SIG-M5 (cell line): ENCODE measurements at places on chromosomes 7 and 10.
A peak's percentile ranks its signal among the peaks of the same experiment; 100 is the strongest.

GRCh38 chr10:89646889-89647657, 2.0 kb upstream of the PANK1 start:
- DNase-seq = no peak

GRCh38 chr10:44986179-44986578, 7.6 kb upstream of the DEPP1 start:
- DNase-seq = no peak

DNA sequence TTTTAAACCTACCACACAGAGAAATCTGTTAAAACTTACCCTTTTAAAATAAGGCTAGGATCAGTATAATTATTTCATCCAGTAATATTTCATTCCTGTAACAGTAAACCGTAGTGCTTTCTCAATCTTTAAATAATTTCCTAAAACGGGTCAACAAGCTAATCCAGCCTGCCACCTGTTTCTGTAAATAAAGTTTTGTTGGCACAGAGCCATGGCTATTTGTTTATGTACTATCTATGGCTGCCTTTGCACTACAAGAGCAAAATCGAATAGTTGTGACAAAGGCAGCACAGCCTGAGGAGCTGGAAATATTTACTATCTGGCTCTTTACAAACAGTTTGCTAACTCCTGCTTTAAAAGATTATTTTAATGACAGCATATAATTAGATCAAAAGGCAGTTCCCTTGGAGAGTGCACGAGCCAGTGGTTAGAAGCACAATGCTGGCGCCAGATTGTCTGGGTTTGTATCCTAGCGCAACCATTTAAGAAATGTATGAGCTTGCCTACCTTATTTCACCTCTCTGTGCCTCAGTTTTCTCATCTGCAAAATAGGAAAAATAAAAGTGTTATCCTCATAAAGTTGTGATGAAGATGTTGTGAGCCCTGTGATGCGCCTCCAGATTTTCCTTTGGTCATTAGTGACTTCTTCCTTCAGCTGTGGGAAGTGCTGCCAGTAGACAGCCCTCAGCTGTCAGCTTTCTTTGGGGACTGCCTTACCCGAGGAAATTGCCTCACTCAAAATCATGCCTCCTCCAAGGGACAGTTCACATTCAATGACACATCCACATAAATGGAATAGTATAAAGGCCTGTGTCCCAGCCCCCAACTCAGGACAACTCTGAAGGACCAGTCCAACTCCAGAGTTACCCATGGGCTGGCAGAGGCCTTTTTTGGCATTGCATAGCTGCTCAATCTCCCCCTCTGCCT, 11.8 kb upstream of the MIOS start:
- no peak for DNase-seq

GRCh38 chr7:43677864-43678263, 51.5 kb downstream of the COA1 start:
- no peak for DNase-seq

GRCh38 chr7:76281706-76282343, 20.6 kb upstream of the HSPB1 start:
- DNase-seq = no peak

DNA sequence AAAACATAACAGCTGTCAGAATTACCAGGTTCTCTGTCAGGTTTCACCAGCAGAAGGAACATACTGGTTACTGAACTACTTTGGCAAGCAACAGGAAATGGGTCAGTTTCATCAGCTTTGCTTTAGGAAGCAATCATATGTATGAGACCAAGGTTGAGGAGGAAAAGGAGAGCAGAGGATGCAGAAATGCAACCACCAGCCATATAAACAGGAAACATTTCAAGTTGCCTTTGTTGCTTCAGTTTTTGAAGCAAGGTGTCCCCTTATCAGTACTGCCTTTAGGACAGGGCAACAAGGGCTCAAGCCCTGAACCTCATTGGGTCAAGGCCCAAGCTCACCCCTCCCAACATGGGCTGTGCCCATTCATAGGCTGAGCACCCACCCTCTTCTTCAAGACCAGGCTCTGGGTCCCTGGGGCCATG, 10.2 kb downstream of the HIPK2 start:
- no peak for DNase-seq

- DNase-seq = no peak
Measured at GRCh38 chr10:112813866-112814591, 136.0 kb upstream of the TCF7L2 start.

DNA sequence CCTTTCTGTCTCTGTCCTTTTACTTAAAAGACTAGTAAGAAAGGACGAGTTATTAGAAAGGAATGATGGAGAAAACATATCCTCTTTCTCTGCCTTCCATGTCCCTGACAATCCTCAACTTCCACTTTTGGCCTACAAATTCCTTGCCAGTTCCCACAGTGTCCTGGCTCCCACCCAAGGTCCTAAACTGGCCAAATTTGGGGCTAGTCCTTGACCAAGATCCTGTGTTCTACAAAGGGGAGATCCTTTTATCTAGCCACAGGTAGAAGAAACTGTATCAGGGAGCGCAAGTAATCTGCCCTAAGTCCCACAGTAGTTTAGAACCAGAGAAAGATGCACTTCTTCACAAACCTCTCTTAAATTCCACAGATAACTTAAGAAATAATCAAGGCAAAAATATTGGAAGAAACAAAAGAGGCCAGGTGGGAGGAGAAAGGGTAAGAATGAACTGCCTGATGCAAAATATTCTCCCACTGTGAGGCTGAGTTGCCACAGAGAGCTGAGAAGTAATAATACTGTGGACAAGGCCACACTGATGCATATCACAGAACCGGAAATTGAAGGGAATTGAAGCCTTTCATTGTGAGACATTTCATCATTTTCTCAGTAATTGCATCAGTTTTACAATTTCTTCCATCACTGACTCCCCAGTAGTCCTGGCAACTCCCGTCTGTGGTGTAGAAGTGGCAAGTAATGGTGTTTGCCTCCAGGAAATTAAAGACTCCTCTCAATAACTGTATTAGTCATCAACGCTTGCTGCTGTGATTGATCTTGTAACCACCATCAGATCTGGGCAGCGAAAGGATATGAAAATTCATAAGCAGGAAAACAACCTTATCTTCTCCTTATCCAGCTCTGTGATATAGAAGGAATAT, 47.2 kb downstream of the DNAJC12 start:
- peak; percentile 14 for DNase-seq

GRCh38 chr7:148972375-148972774, 55.9 kb downstream of the PDIA4 start:
- no peak for DNase-seq

- DNase-seq = no peak
Measured at GRCh38 chr10:58017719-58018367, 249.9 kb downstream of the IPMK start.

DNA sequence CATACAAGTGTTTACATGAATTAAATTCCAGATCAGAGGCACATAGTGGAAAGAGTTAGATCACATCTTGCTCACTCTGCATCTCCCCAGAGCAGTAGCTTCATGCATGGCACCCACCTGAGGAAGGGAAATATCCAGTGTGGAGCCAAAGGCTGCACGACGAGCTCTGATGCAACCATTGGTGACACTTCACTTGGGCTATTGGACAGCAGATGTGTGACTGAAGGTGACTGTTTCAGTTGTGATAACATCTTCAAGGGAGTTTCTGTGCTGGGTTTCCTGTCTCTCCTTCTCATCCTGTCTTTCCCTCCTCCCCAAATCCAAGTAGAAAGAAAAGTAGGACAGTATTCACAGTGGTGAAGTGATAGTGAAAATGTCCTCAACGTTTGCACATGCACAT, 115.0 kb downstream of the TAF3 start:
- no peak for DNase-seq

- no peak for DNase-seq
Measured at GRCh38 chr10:67969875-67970274, 85.4 kb downstream of the SIRT1 start.

GRCh38 chr7:1651031-1651446, 19.0 kb upstream of the ELFN1 start:
- no peak for DNase-seq

DNA sequence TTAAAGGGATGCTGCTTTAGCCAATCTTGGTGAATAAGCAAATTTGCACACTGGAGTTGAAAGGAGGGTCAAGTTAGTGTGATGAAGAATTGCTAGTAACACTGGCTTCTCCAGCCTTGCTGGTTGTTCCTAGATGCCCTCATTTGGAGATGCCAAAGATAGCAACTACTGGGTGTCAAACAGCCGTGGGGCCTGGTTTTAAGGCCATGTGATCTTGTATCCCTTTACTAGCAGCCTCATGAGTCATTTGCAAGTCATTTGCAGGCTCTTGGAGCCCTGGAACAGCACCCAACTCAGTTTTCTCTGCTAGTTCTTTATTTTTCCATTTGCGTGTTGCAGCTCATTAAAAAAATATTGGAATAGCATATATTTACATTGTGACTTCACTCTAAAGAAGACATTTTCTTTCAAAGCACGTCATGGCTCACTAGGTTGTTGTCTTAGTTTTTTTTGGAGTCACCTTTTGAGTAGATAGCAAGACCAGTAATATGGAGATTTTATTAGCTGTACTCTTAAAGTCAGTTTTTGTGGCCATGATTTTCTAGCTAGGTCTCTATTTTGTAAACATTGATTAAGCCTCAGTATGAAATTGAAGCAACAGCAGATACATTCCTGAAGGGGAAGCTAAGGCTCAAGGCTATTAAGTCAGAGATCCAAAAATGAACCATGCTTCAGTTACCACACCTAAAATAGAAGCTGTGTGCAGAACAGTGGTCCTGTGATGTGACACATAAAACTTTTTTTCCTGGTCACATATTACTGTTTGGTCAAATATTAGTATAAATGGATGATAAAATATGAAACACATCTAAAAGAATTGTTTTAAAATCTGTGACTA, 1.3 kb downstream of the LSMEM1 start:
- DNase-seq = peak; percentile 10

DNA sequence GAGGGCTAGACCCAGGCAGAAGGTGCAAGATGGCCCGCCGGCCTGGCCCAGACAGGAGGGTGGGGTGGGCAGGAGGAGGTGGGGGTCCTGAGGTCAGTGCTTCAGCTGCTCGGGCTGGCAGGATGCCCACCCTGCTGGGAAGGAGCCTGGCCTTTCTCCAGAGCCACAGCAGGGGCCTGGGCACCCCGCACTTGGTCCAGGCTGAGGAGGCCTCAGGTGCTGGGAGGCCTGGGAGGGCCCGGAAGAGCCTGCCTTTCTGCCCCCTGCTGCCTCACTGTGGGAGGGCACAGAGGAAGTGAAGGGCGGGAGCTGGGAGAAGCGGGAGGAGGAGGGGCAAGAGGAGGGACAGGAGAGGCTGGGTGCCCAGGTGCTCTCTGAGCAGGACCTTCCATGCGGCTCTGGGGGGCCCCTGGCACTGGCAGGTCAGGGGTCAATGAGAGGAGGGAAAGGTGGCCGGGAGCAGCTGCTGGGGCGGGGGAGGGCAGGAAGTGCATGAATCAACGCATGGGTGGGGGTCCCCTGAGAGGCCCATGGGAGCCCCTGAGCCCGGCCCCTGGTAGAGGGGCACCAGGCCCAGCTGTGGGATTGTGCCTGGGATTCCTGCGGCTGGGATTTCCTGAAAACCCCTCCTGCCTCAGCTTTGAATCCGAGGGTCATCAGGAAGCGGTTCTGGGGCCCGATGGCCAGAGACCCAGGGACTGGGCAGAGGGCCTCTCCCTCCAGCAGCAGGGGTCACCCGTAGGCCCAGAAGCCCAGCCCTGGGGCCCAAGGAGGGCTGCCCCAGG, 49.9 kb downstream of the PWWP2B start:
- peak; percentile 4 for DNase-seq

GRCh38 chr10:86535132-86535882, 13.7 kb upstream of the WAPL start:
- DNase-seq = no peak

DNA sequence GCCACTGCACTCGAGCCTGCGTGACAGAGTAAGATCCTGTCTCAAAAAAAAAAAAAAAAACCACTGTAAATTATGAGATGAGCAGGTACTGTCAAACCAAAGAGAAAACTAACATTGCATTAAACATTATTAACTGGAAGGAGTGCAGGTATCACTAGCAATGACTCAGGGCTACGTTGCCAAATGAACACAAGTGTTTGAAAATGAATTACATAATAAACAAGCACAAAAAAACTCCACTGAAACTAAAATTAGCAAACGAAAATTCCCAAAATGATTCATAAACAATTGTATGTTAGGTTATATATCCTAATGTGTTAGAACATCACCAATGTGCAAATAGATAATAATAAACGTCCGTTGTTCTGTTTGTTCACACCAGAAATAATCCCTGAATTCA, 42.8 kb downstream of the NSUN6 start:
- DNase-seq = no peak

- DNase-seq = no peak
Measured at GRCh38 chr10:120755771-120756170, 95.4 kb upstream of the WDR11 start.

- no peak for DNase-seq
Measured at GRCh38 chr10:30997536-30998235, 34.0 kb downstream of the ZNF438 start.

DNA sequence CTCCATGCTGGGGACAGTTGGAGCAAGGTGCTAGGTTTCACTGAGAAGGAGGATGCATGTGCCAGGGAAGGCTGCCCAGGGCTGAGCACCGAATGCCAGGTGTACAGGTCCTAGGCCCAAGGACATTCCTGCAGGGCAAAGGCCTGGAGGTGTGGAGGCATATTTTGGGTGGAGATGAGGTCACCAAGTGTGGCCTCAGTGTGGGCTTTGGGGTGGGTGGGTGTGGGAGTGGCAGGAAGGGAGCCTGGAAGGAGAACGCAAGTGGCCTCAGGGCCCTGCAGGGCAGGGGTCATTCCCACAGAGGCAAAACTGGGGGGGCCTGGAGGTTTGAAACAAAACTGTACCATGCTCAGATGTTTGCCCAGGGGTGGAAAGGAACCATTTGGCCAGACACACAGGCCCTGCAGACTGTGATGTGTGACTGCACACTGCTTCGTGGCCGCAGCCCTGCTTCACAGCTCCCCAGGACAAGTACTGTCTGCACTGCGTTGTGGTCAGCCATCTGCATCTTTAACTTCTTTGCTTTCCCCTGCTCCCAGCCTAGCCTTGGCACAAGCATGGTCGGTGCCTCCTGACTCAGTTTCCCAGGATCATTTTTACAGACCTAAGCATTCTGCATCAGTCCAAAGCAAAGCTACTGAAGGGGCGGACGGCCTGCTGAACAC, 5.1 kb downstream of the PLPP4 start:
- DNase-seq = no peak

DNA sequence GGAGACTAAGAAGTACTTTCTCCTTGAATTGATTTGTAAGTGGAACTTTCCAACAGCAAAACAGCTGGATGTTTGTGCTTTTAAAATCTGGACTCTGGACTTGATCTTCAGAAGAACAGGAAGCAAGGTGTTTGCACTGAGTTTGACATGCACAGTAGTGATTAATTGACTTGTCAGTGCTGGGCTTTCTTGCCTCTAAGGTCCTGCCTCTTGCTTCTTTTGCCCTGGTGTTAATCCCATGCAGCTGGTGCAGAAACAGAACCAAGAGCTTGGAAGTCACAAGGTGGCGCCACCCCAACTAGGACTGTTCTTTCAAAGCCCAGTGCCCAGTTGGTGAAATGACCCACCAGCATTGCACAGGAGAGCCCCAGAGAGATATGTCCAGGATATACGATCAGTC, 66.8 kb upstream of the SEPHS1 start:
- DNase-seq = no peak

GRCh38 chr10:43231523-43232078, 35.3 kb downstream of the RASGEF1A start:
- no peak for DNase-seq
